ENCODE measurements at places on chromosomes 3 and 15. TPM values are rescaled to one million over a fixed set of nuclear protein-coding genes. Genes with fewer than 3 reads are reported as not detected.

Gene ATP13A3
- 57.2 TPM for polyA plus RNA-seq

Gene TGM5
- polyA plus RNA-seq: not detected

Gene SLC12A1
- polyA plus RNA-seq: not detected

Gene STXBP5L
- not detected for polyA plus RNA-seq

DNA sequence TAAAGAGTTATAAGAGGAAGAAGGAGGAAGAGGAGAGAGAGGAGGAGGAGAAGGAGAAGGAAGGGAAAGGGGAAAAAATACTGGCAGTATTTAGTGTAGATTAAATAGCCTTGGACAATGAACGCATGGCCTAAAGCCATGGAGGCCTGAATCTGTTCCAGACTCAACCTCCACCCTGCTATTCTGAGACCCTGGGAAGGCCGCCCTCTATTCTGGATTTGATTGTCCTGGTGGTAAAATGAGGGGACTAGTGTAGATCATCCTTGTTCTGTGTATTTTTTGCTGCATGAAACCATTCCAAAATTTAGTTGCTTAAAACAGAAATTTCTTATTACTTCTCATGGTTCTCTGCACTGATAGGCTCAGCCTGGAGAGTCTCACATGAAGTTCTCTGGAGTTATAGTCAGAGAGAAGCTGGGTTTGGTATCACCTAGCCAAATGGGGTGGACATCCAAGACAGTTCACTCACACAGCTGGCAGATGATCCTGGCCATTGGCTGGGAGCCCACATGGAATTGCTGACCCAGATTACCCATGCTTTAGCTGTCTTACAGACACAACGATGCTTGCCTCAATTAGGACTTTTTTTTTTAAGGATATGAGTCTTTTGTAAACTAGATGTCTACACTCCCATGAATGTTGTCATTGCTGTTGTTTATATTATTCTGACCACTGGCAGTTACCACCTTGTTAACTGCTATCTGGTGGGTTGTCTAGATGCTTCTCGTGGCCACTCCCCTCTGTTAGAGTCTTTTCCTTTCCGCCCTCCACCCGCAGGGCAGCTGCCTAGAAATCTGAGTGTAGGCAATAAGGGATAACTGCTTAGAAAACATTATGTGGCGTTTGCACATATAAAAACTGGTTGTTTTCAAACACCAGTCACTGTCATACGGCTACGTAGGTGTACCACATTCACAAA lies 149.9 kb downstream of the SST start:
- DNase-seq: no peak

GRCh38 chr15:84797212-84797611 lies 19.9 kb upstream of the ALPK3 start:
- DNase-seq: no peak

- DNase-seq: no peak
These were observed 4.2 kb downstream of the LMAN1L start for GRCh38 chr15:74816624-74817369.

DNA sequence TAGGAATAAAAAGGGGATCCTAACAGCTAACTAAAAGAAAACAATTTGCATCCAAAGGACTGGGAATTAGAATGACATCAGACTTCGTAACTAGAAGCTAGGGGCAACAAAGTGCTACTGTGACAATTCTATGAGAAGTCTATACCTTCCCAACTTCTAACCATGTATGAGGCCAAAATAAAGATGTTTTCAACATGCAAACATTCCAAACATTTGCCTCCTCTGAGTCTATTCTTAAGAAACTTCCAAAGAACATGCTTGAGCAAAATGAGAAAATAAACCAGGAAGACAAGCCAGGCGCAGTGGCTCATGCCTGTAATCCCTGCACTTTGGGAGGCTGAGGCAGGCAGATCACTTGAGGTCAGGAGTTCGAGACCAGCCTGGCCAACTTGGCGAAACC lies 13.1 kb upstream of the RNF7 start:
- DNase-seq: no peak

- DNase-seq: no peak
These were observed 21.2 kb downstream of the ATP11B start for GRCh38 chr3:182814419-182815062.

- DNase-seq: no peak
These were observed 301.8 kb downstream of the ADAMTS17 start for GRCh38 chr15:100039994-100040393.

- no peak for DNase-seq
These were observed 3.8 kb downstream of the GREM1 start for GRCh38 chr15:32721596-32721995.

DNA sequence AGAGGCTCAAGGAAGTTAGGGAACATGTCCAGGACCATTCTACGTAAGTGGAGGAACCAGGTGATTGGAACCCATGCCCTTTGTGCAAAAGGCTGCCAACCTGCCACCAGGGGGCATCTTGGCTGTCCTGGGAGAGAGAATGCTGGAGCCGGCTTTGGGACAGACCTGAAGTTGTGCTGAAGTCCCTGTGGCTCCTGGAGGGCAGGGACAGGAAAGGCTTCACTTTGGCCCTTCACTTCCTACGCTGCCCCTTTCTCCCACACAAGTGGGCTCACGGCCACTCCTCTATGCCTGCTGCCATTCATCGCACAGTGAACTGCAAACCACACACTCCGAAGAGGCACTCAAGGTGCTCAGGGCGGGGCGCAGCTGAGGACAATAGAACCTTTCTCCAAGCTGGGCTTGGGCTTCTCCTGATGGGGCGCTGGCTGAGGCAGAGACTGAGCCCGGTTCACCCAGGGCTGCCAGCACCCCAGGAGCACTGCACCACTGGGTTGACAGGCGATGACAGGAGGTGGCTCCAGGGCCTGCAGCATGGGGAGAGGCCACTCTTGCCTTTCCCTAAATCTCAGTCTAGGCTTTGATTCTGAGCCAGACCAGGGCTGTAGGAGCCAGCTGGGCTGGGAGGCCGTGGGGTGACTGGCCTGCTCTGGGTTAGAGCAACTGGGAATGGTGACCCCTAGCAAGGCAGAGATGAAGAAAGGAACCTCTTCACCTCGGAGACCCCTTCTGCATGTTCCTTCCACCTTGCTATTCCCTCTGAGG lies 8.4 kb downstream of the SHF start:
- peak; percentile 29 for DNase-seq

- no peak for DNase-seq
These were observed 37.4 kb upstream of the GALNT15 start for GRCh38 chr3:16137044-16137443.
